NCI-H2029 (cell line): ENCODE measurements at places on chromosomes 6 and 20.

- DNase-seq: no peak
Measured at GRCh38 chr6:126534401-126534800, 194.5 kb downstream of the CENPW start.

DNA sequence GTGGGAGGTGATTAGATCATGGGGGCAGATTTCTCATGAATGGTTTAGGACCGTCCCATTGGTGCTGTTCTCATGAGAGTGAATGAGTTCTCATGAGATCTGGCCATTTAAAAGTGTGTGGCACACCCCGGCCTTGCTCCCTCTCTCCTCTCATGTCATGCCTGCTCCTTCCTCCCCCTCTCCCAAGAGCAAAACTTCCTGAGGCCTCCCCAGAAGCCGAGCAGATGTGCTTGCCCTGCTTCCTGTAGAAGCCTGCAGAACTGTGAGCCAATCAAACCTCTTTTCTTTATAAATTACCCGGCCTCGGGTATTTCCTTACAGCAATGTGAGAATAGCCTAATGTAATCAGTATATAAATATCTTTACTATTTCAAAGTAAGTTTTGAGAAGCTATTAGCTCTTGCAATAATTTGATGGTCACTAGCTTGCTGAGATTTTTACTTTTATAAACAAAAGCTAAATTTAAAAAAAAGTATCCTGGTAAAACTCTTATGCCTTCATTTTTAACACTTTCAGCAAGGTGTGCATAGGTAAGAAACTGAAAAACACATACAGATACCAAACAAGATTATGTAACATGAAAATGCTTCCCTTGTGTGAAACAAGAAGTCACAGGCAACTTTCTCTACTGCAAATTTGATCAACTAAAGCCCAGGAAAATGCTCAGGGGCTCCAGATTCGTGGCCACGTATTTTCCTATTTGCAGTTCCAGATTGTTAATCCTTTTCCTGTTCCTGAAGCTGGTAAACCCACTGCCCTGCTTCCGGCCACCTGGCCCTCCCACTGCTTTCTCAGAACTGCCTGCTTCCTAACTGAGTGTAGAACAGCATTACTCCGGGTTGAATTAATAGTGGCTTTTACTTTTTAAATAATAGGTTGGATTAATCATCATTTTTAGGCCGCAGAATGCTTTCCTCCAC is 395.1 kb upstream of the CNR1 start:
- no peak for DNase-seq

DNA sequence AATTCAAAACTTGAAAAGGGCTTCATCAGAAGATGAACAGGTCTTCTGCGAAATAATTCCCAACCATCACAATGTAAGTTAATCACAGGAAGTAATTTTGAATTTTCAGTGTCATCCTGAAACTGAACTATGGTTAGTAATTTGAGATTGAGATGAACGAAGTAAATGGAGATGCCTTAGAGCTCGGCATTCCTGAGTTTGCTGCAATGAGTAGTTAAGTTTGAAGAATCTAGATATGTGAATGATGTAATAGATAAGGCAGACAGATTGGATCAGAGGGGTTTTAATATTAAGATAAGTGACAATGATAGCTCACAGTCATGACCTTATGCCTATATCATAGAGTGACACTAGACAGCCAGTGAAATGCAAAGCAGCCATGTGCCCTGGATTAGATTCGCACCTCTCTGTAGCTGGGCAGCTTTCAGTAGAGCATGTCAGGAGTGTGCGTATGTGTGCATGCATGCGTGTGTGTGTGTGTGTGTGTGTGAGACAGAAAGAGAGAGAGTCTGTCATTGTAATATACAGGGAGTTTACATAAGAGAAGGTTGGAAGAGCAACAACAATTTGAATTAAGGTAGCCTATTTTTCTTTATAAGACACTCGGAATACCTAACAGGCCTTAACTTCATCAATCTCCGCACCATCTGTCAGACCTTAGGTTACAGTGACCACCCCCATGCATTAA is 233.0 kb downstream of the GMPR start:
- no peak for DNase-seq

- DNase-seq: no peak
Measured at GRCh38 chr20:4626228-4626627, 95.5 kb upstream of the PRND start.

DNA sequence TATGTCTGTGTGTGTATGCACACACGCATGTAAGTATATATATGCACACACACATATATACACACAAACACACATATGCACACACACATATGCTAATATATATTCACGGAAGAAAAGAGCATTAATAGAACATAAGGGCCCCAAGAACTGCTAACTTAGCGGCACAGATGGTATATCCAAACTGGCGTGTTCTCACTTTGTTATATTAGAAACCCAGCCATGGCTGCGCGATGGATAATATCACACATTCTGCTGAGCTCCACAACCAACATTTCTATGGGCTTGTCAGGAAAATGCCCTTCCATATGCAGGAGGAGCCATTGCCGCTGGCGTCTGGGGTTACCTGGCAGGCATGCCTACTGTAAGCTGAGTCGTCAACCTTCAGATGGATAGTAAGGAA is 122.1 kb downstream of the TTLL2 start:
- DNase-seq: no peak

GRCh38 chr6:163739966-163740365 is 325.4 kb downstream of the QKI start:
- DNase-seq: no peak

GRCh38 chr6:63352069-63352543 is 32.3 kb upstream of the LGSN start:
- DNase-seq: no peak

DNA sequence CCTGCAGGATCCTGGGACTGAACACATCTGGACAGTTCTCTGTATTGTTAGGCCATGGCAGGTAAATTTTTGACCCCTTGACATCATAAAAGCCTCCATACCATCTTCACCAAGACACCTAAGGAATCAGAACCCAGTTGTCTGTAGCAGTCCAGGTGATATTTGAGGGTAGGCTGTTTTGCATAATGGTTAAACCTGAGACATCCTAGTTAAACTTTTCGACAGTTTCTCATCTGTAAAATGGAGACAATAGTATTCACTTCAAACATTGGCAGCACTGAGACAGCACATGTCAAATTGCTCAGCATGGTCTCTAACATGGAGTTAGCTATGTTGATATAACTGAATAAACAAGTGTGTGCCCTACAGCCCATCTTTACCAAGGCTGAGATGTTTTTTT is 24.8 kb downstream of the C6orf62 start:
- DNase-seq: no peak

- no peak for DNase-seq
Measured at GRCh38 chr20:32990426-32990825, 13.8 kb downstream of the SUN5 start.

DNA sequence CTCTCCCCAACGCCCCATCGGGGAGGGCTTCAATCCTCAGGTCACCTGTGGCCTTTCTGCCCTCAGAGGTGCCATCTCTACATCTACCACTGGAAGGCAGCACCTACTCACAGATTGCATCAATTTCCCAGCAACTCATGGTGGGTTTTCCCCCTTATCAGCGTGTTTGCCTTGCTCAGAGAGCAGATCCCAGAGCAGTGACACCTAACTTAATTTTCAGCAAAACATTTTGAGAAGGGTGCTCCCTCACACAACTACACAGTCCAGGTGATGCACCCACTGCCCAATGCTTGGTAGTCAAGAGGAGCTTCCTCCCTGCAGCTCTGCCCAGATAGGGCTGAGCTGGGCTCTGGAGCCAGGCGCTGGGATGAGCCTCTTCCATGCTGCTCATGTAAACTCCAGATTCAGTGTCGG is 48.2 kb downstream of the PLG start:
- no peak for DNase-seq

- no peak for DNase-seq
Measured at GRCh38 chr20:37946946-37947345, 44.0 kb downstream of the VSTM2L start.

DNA sequence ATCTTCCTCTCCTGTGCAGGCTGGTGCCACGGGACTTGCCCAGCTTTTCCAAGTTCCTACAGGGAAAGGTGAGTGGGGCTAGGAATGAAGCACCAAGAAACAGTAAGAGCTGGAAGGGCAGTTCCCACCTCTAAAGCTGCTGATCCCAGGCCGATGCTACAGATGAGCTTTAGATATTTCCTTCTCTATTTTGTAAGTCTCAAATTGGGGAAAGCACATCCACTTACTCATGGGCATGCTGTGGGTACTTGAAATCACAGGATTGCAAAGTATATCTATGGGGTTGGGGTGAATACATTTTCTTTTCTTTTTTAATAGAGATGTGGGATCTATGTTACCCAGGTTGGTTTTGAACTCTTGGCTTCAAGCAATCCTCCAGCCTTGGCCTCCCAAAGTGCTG is 3.1 kb downstream of the ZBTB2 start:
- no peak for DNase-seq

GRCh38 chr6:127980996-127981395 is 80.1 kb upstream of the THEMIS start:
- no peak for DNase-seq

DNA sequence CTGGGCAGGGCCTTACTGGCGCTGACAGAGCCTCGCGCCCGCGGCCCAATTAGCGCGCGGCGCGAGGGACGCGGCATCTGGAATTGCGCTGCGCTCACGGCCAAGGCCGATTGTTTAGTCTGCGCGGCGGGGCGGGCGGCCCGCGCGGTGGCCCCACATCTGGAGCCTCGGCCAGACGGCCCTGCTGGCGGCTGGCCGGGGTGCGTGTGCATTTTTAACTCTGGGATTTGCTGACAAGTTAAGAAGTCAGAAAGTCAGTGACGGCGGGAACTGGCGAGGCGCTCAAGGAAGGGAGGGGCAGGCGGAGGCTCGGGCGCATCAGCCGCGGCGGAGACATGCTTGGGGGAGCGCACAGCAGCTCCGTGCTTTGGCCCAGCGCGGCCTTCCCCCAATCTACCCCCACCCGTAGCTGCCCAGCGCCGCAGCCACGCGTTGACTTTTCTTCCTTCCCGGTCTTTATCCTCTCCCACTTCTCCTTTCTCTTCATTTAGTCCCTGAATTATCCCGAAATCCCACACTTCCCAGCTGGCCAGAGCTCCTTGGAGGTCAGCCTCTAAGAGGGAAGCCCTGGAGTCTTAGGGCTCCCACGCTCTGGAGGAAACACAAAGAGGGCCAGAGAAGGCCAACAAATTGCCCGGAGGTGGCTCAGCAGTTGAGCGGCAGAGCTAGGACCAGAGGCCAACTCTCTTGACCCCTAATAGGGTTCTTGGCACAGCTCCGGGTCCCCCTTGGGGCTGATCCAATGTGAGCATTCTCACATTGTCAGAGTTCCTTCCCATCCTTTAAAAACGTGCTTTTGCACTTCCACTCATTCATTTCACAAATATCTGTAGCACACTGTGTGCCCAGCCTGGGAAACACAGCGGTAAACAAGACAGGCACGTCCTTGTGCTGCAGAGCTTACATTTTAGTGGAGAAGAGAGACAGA is 40.8 kb upstream of the FOXP4 start:
- peak; percentile 70 for DNase-seq

DNA sequence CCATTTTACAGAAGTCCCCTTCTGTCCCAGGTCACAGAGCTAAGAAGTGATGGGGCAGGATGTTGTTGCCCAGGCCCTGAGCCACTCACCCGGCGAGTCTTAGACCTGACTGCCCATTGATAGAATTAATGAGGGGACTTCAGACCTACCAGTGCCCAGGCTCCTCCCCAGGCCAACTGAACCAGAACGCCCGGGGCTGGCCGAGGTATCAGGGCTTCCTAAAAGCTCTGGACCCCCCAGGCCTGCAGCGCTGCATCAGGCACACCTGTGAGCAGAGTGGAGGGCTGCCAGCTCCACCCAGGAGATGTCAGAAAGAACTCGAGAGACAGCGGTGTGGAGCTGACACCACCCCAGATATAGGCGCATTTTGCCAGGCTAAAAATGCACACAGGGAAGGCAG is 3.5 kb downstream of the GPR31 start:
- DNase-seq: no peak

GRCh38 chr6:119728935-119729334 is 379.4 kb upstream of the MAN1A1 start:
- no peak for DNase-seq

DNA sequence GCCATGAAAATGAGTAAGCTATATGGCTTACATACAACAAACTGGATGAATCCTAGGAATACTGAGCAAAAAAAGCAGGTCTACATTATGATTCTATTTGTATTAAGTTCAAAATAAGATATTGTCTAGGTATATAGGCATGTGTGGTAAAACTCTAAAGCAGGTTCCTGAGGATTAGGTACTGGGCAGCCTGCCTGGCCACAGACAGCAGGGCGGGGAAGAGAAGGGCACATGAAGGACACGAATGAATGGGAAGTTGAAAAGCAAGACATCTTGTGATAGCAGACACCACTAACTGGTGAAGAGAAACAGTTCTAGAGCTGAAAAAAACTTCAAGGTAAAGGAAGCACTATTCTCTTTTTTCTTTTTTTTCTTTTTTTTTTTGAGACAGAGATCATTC is 72.6 kb upstream of the SLC4A11 start:
- no peak for DNase-seq

- DNase-seq: no peak
Measured at GRCh38 chr20:54502179-54502578, 26.8 kb downstream of the DOK5 start.

GRCh38 chr6:166025149-166025898 is 142.3 kb downstream of the TBXT start:
- DNase-seq: no peak

- DNase-seq: no peak
Measured at GRCh38 chr6:168200571-168201134, 118.9 kb downstream of the DACT2 start.

- no peak for DNase-seq
Measured at GRCh38 chr6:135002974-135003703, 51.5 kb downstream of the HBS1L start.

GRCh38 chr6:6701864-6702263 is 113.3 kb downstream of the LY86 start:
- no peak for DNase-seq

GRCh38 chr20:43096931-43097260 is 92.8 kb downstream of the PTPRT start:
- no peak for DNase-seq

- no peak for DNase-seq
Measured at GRCh38 chr6:169986848-169987498, 235.6 kb downstream of the ERMARD start.

GRCh38 chr6:11241793-11242201 is 9.3 kb upstream of the NEDD9 start:
- DNase-seq: no peak

GRCh38 chr20:57890202-57890800 is 180.5 kb upstream of the PMEPA1 start:
- no peak for DNase-seq

GRCh38 chr20:54062812-54063280 is 7.5 kb downstream of the BCAS1 start:
- no peak for DNase-seq
